ENCODE measurements at places on chromosomes 11 and 22.

DNA sequence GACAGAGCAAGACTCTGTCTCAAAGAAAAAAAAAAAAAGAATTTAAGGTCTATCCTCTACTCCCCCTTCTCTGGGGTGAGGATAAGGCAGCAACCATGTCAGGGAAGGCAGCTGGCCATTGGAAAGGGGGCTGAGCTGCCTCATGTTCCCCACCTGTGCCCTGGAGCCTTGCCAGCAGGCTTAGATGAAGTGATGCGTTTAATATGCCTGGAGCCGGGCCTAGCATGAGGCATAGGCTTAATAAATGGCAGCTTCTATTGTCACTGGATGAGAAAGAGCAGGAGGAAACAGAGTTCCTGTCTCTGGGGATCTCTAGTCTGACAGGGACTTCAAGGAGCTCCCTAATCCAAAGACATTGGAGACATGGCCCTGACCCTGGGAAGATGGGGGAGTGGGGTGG is 3.2 kb upstream of the KCNE3 start:
- no peak for DNase-seq

DNA sequence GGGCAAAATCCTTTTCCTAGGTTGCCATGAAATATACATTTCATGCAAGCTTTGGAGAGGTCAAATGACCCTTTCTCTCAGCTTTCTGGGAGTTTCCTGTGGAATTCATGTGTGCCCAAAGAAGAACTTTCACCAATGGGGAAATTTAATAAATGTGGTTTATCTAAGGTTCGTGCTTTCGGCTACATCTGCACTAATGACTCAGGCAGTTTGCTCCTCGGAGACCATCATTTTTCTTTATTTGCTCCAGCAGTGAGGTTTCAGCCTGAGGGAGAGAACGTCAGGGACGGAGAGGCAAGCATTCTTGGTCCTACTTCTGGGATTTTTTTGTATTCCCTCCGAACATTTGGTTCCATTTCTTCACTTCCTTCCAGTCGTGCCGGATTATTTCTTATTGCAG is 85.2 kb downstream of the FLI1 start:
- no peak for DNase-seq

DNA sequence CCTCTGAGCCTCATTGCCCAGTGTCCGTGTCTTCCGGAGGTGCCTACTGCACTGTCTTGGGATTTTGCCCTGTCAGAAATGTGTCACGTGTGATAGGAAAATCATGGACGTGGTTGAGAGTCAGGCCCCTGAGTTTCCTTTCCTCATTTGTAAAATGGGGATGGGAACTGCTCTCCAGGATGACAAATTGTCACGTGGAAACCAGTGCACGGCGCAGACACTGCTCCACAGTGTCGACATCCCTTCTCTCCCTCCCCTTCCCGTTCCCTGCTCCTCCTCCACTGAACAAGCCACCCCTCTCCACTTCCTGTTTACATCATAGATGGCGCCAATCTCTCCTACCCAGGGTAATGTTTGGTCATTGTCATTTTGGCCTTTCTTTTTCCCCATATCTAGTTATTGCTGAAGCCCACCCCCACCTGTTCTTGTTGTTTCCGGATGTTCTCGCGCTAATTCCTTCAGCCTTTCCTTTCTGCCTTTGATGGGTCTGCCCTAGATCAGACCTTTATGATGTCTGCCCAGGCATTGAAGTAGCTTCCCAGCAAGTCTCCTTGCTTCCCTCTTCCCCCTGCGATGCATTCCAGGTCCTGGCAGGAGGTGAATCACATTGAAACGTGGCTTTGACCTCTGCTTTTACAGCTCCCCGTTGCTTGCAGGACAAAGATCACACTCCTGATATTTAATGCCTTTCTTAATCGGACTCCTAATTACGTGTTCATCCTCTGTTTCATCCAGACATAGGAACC is 91.8 kb downstream of the TBC1D22A start:
- DNase-seq = no peak

- no peak for DNase-seq
These were observed 2.6 kb upstream of the OR52W1 start for GRCh38 chr11:6196396-6196795.

- no peak for DNase-seq
These were observed 10.8 kb downstream of the SGSM1 start for GRCh38 chr22:24816806-24817205.

DNA sequence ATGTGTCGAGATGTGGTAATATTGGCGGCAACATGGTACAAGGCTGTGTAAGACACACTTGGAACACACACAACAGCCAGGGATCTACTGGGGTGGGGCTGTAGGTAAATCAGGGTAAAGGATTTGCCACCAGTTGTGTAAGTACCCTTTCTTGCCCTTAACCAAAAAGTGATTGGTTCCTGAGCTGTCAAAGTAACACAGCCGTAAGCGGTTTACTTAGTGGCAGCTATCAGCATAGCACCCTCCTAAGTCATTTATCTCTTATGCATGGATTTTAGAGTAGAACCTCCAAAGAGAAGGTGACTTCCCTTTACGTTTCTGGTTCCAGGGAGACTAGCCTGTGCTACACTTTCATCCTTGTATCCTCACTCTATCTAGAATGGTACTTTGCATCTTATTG is 57.2 kb downstream of the SPECC1L start:
- no peak for DNase-seq
